ENCODE measurements at places on chromosomes 5 and 9. TPM values are rescaled to one million over a fixed set of nuclear protein-coding genes. Genes with fewer than 3 reads are reported as not detected.

- no peak for DNase-seq
These were observed 26.3 kb upstream of the TTC1 start for GRCh38 chr5:159982421-159983173.

DNA sequence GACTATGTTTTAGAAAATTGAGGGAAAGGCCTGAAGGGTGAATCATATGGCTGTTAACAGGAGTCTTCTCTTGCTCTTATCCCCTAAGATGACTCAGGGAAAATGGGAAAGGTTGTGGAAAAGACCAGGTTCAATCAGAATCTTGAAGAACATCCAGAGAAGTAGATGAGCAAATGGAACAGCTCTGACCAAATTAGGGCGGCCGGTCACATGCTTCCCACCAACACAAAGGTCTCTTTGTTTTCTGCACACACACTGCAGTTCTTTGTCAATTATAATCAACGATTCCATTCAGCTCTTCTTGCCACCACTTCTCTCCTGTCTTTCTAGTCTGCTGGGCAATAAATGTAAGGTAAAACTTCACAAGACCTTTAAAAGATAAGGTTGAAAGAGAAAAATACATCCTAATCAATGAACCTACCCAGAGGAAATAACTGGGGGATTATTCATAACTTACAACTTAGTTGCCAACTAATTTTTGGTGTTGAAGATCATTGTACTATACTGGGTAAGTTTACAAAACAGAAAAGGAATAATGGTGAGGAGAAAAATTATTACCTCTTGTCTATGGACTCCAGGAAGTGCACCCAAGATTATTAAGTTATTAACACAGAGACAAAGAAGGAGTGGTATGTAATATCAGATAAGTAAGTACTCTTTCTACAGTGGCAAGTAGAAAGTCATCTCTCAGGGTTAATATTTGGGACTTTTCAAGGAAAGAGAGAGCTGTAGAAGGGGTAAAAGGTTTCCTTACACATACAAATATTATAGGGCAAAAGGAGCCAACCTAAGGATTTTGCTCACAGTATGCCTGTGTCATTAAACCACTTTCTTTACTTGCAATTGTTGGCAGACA is 441.9 kb upstream of the PIK3R1 start:
- no peak for DNase-seq

Gene HEMGN
- total RNA-seq = not detected

GRCh38 chr5:131854134-131854533 is 57.3 kb upstream of the FNIP1 start:
- no peak for DNase-seq

GRCh38 chr9:131619680-131620079 is 74.4 kb downstream of the PRRT1B start:
- DNase-seq = no peak

- DNase-seq = no peak
These were observed 2.4 kb upstream of the PHYKPL start for GRCh38 chr5:178234750-178235587.

- DNase-seq = no peak
These were observed 160.7 kb upstream of the ZNF608 start for GRCh38 chr5:124907098-124907644.

- DNase-seq = no peak
These were observed 25.1 kb upstream of the TRPM3 start for GRCh38 chr9:71146511-71146910.

DNA sequence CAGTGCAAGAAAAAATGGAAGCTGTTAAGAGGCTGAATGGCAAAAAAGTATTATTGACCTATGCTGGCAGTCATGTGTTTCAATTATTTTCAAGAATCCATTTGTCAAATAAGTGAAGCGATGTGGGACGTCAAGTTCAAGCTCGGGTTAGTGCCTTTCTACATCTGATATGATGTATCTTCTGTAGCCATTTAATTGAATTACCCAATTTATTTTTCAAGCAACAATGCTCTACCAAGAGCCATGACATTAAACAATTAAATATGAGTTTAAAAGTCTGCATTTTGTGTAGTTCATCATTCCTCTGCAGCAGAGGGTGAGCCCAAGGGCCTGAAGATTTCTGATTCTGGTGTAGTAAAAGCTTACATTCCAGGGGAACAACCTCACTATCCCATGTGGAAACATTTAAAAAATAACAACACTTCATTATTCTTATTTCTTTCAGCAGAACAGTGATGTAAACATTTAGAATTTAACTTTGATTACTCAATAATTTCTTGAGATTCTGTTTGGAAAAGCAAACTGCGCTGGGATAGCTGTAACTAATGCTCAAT is 619.7 kb upstream of the ARRDC3 start:
- no peak for DNase-seq

DNA sequence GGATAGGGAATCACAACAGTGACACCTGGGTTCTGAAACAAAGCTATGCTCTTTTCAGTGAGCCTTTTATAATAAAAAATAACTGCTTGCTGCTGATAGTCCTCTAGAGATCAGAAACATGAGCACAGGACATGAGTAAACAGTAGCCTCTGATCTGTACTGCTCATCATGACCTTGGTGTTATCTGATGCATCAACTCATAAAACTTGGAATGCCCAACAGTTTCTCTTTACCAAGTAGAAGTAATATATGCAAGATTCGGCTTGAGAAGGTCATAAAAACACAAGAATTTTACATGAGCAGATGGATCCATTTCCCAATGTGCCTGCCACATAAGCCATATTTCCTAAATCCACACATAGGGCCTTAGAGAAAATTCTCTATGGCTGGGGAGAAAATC is 318.3 kb upstream of the GRAMD2B start:
- no peak for DNase-seq

Gene KIF4B
- not detected for total RNA-seq

Gene ARID3C
- 0.57 TPM for total RNA-seq

- DNase-seq = no peak
These were observed 10.7 kb downstream of the OGN start for GRCh38 chr9:92393686-92394085.
